NCI-H1417 treated with DMSO at 0.1 percent for 48 hours (cell line): ENCODE measurements at places on chromosomes 2 and 18.

GRCh38 chr2:114495046-114495445 is 52.6 kb downstream of the DPP10 start:
- no peak for DNase-seq

- DNase-seq: no peak
These were observed 107.1 kb downstream of the EVA1A start for GRCh38 chr2:75453384-75454240.

- DNase-seq: no peak
These were observed 32.0 kb upstream of the CAB39 start for GRCh38 chr2:230680463-230681170.

- no peak for DNase-seq
These were observed 87.7 kb downstream of the LYPD6 start for GRCh38 chr2:149418065-149418464.

- DNase-seq: peak; percentile 32
These were observed at the start of gene ADGRF3 for GRCh38 chr2:26346454-26347053. Gene ADGRF3, minus strand, starts transcription at chr2:26346789. Its CDS starts 555 bp downstream, at chr2:26346234.

DNA sequence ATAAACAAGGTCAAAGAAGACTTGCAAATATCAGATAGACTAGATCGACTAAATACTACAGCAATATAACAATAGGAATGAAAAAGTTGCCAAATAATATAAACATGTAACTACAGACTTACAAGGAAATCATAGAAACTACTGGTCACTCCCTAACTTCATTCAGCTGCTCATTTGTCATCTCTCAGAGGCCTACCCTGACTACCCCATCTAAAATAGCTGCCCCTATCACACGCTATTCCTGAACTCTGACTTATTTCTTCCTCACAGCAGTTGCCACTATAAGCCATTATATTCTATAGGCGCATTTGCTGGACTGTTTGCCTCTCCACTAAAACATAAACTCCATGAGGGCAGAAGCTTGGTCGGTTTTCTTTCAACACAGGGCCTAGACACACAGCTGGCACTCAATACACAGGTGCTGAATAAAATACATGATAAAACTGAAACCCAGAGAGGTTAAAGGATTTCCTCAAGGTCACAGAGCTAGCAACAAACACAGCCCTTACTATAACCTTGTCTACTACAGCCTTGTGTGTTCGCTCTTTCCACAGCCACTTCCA is 1.8 kb downstream of the STRN start:
- no peak for DNase-seq

DNA sequence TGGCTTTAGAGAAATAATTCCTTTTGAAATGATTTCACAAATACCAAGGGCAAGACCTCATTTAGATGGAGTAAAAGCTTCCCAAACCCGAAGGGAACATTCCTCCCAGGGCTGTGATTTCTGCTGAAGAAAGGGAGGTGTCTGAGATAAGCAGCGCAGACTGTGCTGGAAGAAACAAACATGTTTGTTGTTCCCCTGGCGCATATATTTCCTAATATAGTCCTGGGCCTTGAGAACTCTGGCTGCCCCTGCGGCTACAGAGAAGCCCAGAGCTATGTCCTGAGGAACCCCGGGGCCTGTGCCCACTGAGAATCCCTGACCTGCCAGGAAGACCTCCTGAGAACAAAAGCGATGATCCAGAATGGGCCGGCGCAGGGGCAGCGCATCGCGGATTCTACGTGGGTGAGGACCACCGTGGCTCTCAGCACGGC is 372.6 kb upstream of the NT5C1B start:
- DNase-seq: no peak

DNA sequence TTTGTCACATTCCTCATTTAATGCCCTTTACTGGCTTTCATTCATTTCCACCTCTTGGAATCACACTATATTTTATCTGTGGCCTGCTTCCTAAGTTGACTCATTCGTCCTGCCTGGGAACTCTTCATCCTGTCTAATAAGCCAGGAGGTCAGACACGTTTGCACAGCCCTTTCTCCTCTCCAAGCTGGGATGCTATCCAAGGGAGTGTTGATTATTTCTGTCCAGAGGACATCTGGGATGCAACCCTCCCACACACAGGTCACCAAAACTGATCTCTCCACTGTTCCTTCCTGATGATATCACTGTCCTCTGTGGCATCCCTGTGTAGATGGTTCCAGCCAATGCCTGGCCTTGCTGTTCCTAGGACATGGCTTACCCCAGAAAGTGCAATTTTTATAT is 79.8 kb upstream of the NOSTRIN start:
- no peak for DNase-seq

DNA sequence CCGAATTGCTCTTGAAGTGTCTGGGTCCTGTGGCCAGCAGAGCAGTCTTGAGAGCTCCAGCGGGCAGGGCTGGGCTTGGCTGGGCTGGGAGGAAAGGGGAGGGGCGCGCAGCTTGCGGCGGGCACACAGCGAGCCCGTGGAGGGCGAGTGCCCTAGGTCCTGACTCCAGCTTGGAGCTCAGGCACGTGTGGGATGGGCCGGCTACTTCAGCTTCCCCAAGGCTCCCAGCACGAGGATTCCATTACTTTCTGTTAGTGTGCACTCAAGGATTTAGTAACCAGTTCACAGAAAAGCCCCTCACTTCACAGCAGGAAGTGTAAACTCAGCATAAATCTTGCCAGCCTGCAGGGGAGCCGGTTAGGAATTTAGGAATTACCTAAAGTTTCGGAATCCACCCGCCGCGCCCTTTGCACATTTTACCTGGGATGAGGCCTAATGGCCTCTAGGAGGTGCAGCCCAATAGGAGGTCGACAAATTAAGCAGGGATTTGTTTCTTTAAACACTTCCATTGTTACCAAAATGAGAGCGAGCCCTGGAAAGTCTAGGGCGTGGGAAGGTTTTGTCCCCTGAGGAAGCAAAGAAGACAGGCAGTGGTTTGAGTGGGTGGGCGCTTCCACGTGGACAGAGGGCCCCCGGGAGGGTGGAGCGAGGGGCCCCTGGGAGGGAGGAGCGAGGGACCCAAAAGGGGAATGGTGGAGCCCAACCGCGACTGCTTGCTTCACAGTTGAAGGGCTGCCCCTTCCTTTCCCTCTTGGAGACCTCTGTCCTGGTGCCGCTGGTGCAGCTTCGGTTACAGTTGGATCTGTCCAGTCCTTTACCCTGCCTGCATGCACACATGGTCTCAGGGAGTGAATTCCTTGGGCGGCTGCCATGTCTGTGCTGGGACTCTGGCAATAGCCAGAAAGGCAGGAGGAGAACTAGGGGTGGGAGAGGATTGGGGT is 93.3 kb downstream of the CTAGE1 start:
- no peak for DNase-seq

DNA sequence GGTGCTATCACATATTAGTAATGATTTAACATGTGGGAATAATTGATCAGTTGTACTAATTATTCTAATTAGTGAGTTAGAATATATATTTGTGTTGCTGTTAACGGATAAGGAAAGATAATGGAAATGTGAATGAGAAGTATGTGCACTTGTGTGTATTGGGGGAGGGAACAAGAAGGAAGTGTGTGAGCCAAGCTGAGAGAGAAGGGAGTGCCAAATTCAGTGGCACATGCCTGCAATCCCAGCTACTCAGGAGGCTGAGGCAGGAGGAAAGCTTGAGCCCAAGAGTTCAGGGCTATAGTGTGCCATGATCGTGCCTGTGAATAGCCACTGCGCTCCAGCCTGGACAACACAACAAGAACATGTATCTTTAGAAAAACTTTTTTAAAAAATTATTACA is 9.3 kb downstream of the BARD1 start:
- no peak for DNase-seq
